ENCODE measurements at places on chromosomes 12 and 14. TPM values are rescaled to one million over a fixed set of nuclear protein-coding genes. Genes with fewer than 3 reads are reported as not detected.

DNA sequence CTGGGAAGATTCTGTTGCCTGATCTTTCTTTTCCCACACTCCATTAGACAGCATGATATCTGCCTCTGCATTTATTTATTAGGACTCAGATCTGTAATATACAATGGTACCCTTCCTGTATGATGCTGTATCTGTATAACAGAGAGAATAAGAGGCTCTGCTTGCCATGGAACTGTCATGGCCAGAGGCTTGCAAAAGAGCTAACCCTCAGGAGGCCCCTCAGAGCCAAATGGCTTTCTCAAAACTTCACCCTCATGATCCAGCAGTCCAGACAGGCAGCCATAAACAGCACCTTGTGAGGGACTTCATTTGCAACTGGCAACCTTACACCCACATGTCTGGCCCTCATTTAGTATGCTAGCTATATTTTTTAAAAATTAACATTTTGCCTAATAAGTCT lies 57.6 kb downstream of the TMEM30B start:
- no peaks in the 10 kb centered on the region for H3K4me1 ChIP-seq
- no peak overlapping the region for H3K4me3 ChIP-seq
- H3K36me3 ChIP-seq: no peaks in the 10 kb centered on the region
- H3K27ac ChIP-seq: no peak overlapping the region
- H3K27me3 ChIP-seq: peaks cover 2% of the 10 kb centered on the region

GRCh38 chr12:33994857-33995808 lies 27.2 kb upstream of the ALG10 start:
- no peak overlapping the region for H3K27ac ChIP-seq
- no peaks in the 10 kb centered on the region for H3K27me3 ChIP-seq
- no peak for DNase-seq
- no peak overlapping the region for H3K4me3 ChIP-seq
- H3K4me1 ChIP-seq: no peaks in the 10 kb centered on the region

GRCh38 chr12:92676710-92677109 lies 26.1 kb upstream of the PLEKHG7 start:
- no peak for DNase-seq
- no peaks in the 10 kb centered on the region for H3K36me3 ChIP-seq
- H3K4me1 ChIP-seq: no peaks in the 10 kb centered on the region
- no peak overlapping the region for H3K4me3 ChIP-seq

DNA sequence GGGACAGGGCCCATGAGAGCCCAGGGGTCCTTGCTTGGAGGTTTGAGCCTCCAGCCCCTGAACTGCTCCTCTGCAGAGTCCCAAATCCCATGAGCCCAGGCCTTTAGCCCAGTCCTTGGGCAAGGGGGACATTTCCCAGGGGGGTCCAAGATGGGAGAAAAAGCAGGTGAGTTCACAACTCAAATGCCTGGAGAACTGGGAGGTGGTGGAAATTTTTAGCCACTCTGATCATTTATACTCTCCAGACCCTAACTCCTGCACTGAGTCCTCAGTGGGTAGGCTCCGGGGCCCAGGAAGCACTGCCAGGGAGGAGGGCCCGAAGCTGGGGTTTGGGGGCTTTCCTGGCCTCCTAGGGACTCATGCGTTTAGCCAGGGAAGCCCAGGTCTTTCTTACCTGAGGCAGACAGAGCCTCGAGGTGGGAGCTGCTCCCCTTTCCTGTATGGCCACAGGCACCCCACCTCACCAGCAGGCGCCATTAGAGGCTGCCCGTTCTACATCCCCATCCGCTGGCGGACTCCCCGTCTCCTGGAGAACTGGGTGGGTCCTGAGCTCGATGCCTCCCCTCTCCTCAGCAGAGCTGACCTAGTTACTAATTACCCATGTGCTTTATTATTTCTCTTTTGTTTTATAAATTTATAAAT lies 998 bp downstream of the HNF1A start:
- DNase-seq: no peak
- no peaks in the 10 kb centered on the region for H3K27me3 ChIP-seq
- no peak overlapping the region for H3K27ac ChIP-seq
- no peaks in the 10 kb centered on the region for H3K36me3 ChIP-seq

- H3K27me3 ChIP-seq: no peaks in the 10 kb centered on the region
- no peaks in the 10 kb centered on the region for H3K36me3 ChIP-seq
- H3K4me3 ChIP-seq: no peak overlapping the region
- no peak for DNase-seq
These were observed 496.4 kb downstream of the PCNX1 start for GRCh38 chr14:71403656-71404055.

DNA sequence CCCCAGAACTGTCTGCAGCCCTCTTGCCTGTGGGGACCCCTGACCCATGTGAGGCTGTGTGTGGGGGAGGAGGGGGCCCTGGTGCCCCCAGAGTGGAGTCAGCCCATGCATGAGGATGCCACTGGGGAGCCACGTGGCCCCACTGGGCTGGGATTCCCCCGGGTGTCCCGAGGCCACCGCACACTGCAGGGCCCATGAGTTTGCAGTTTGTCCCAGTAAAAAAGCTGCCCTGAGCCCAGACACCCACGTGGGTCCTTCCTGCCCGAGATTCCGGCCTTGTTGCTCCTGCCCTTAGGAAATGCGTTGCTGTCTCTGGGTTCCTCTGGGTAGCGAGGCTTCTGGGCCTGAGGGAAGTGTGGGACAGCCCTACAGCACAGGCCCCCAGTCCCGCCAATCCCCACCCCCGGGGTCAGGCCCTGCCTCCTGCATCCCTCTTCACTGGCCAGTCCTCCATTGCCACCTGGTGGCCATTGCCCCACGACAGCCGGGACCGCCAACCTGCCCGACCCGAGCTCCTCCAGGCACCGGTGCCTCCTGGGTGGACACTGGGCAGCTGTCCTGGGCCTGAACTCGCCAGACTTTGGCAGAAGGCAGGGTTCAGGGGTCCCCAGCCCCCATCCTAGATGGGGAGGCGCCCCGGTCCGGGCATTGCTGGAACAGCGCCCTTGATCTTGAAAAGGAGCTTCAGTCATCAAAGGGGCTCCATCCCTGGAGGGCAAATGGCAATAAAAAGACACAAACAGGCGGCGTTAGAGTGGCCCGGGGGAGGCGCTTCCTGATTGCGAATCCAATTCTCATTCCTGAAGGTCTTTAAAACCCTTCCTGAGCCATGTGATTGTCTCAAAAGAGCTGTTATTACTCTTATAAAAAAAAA lies 15.6 kb upstream of the C14orf180 start:
- H3K4me1 ChIP-seq: peaks cover 34% of the 10 kb centered on the region
- no peak overlapping the region for H3K27ac ChIP-seq
- peaks cover 3% of the 10 kb centered on the region for H3K36me3 ChIP-seq
- H3K4me3 ChIP-seq: no peak overlapping the region
- DNase-seq: no peak

DNA sequence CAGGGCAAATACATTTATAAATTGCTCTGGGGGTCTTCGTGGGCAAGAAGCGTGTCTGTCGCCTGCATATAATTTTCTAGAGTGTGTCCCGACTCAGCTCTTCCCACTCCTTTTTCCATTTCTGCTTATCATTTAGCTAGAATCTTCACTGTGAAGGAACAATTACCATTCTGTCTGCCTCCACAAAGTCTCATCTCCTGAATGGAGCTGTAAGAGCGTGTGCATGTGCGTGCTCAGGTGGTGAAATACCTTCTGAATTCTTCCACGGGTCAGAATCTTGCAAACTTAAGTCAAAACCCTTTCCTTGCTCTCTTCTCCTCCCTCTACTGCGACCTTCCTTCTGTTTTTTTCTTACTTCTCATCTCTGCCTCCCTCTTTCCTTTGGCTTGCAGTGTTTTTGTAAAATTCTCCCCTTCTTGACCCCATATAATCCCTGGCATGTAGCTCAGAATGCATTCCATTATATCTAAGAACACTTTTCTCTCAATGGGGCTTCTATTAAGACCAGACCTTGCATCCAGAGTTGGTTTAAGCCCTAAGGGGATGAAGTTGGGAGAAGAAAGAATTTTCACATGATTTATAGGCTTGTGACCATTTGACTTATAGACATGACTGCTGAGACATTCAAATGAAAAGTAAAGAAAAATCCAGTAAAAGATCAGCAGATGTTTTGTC lies 25.0 kb upstream of the GSG1 start:
- DNase-seq: no peak
- no peak overlapping the region for H3K27ac ChIP-seq
- H3K36me3 ChIP-seq: no peaks in the 10 kb centered on the region
- H3K27me3 ChIP-seq: no peaks in the 10 kb centered on the region
- no peaks in the 10 kb centered on the region for H3K4me1 ChIP-seq

- H3K4me3 ChIP-seq: no peak within 1 kb of the TSS
- H3K4me1 ChIP-seq: peaks cover 8% of the 10 kb centered on the region
- H3K27me3 ChIP-seq: peaks cover 27% of the 10 kb centered on the region
- H3K27ac ChIP-seq: no peak within 1 kb of the TSS
These were observed at the start of gene PLEK2 for GRCh38 chr14:67411820-67412421. PLEK2 (minus strand) TSS chr14:67412165; CDS start chr14:67412059, 106 bp downstream.

DNA sequence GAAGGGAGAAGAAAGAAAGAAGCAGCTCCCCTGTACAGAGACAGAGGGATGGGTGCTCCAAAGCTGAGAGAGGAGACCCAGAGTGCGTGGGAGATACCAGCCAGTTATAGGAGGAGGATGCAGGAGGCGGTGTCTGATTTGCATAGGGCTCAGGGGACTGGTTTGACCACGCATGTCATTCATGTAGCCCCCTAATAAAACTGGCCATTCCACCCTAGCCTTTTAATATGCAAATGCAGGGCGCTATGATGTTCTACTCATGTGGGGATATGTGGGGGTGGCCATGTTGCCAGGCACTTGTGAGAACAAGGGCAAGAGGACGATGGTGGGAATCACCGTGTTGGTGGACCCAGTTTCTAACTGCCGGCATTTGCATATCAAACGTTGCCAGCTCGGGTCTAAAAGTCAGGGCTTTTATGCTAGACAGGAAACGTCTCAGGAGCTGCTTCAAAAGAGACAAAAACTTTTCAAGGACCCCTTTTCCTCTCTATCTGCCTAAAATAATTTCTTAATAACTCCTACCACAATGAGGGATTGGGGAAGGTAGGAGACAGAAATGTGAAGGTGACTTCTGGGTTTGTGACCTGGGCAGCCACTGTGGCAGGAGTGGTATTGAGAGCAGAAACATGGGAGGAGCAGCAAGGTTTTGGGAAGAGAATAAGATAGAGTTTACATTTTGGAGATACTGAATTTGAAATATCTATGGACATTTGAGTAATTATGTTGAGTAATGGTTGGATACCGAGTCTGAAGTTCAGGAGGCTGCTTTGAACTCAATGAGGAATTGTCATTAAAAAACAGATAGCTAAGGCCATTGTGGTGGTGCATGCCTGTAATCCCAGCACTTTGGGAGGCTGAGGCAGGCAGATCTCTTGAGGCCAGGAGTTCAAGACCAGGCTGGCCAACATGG lies 2.2 kb upstream of the ATXN3 start:
- H3K36me3 ChIP-seq: no peaks in the 10 kb centered on the region
- peaks cover 10% of the 10 kb centered on the region for H3K4me1 ChIP-seq
- DNase-seq: no peak

DNA sequence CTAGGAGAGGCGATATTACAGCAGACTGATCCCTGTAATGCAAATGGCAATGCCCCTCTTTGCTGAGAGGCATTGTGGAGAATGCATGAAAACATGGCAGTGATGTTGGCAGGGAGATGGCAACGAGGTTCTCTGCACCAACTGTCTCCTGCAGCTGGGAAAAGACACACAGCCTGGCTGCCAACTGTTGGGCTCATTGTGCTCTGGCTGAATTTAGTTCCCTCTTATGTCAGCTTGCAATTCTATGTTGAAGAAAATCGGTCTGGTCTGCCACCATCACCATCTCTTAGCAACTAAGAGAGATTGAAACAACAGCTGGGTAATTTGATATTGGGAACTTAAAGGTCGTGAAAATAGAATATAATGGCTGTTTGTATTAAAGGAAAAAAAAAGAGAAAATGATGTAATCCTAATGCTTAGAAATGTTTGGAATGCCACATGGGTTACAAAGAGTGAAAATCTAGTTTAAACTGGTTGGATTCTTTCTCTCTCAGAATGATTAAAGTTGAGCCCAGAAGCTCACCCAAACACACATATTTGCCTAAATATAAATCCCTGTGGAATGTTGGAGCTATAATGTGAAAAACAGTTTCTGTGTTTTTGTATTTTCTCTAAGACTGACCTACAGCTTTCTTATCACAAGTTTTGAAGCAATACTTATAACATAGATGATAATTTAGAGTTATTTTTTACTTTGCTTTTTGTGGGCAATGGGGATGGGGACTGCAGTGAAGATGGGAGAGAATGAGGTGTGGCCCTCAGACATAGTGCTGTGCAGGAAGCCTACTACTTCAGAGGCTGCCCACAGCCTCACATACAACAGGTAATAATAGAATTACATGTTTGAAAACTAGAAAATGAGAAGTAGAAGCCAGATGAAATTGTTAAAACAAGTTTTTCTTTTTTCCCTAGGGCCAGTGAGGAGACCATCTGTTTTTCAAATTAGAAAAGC lies 143.7 kb downstream of the AKAP6 start:
- peaks cover 13% of the 10 kb centered on the region for H3K4me1 ChIP-seq
- DNase-seq: peak; percentile 88
- H3K27ac ChIP-seq: peak overlapping the region; percentile 89
- H3K36me3 ChIP-seq: no peaks in the 10 kb centered on the region
- H3K27me3 ChIP-seq: no peaks in the 10 kb centered on the region
- H3K4me3 ChIP-seq: no peak overlapping the region

The HAL gene
- 1.6 TPM for total RNA-seq

The ASB2 gene
- 4.0 TPM for total RNA-seq

The KRT82 gene
- not detected for total RNA-seq

The SOCS2 gene
- total RNA-seq: 20.3 TPM

The GZMB gene
- total RNA-seq: 0.69 TPM

The ANKRD33 gene
- total RNA-seq: 0.17 TPM

The HHIPL1 gene
- 5.7 TPM for total RNA-seq

Data from spinal cord (tissue), 10 donors.